ENCODE measurements at places on chromosomes 4 and X. TPM values are rescaled to one million over a fixed set of nuclear protein-coding genes. Genes with fewer than 3 reads are reported as not detected.

DNA sequence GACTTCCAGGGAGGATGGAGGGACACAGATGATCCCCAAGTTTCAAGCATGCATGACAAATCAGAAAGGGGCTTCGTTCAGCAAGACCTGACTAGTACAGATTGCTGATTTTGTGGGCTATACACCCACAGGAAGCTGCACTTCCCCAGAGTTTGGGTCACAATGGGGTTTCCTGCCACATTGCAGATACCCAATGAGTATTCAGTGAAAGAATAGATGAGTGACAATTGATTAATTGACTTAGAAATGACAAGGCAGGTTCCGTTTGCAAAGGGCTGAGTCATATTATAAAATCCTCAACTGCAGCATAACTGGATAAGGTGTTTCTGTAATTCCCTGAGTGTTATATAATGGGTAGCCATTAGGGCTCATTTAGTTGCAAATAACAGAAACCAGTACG, 146.6 kb upstream of the TBL1X start:
- no peak for DNase-seq

DNA sequence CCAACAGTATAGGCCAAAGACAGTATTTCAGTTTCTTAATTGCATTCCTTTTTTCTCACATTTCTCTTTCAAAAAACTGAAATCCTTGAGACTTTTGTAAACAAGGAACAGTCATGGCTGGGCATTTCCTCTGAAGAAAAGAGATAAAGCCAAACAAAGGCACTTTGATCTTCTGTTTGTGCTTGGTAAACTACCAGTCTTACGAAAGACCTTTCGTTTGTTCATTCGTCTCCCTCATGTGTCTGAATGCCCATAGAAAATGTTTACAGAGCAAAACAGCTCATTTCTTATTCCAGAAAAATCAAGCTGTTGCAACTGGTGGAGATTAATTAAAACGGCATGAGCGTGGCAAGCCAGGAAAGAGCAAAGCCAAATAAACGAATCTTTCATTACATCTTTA, 178.0 kb downstream of the GASK1B start:
- no peak for DNase-seq

GRCh38 chrX:20829665-20830491, 544.3 kb upstream of the CNKSR2 start:
- DNase-seq = no peak

DNA sequence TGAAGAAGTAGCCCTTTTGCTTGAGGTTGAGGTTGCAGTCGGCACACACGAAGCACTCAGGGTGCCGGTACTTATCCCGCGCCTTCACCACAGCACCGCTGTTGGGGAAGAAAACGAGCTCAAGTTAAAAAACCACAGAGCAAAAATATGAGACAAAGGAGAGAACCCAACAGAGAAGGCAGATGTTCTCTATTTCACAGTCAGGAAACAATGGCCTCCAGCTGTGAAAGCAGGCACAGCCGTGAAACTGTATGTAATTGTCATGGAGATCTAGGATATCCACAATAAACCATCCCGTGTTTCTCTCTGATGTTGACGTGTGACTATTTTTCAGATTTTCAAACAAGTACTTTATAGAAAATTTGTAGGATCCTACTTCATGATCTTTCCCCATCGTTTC, 30.9 kb upstream of the CCDC110 start:
- no peak for DNase-seq

DNA sequence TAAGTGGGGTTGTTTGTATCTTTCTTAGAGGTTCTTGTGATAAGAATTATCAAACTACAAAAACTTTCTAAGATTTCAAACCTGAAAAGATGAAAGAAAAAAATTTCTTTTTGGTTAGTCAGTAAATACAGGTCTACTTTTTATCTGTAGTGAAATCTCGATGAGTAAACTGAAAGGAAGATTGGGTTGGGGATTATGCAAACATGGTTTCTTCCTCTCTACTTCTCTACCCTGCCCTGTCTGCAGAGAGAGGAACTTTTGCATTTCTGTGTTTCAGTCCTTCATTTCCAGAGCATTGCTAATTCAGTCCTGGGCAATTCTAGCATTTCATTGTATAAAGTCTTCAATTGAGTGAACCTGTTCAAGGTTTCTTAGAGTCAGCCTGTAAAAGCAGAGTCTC, 51.6 kb upstream of the IL2 start:
- DNase-seq = no peak

DNA sequence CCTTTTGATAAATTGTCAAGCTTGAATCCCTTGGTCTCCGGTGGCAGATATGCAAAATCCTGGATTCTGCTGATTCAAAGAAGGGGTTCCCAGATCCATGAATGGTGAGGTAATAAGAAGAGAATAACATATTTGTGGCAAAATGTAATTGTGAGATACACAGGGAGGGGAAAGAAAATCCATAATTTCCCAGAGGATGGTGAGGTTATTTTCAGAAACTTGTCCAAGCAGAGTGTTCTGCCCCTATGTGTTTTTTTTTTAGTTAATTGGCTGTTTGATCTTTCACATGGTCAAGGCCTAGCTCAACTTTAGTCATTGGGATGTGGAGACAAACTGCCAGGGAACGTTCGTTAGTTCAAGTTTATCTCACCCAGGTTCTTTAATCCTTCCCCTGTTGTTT, 408.8 kb downstream of the MAPK10 start:
- DNase-seq = no peak

GRCh38 chrX:100070334-100070849, 339.7 kb downstream of the PCDH19 start:
- no peak for DNase-seq

GRCh38 chr4:3473181-3473950, 10.3 kb downstream of the DOK7 start:
- DNase-seq = no peak

The APOO gene
- total RNA-seq = 29.7 TPM

The SSX1 gene
- 0.23 TPM for total RNA-seq

The SLC49A3 gene
- total RNA-seq = 0.79 TPM

The PDLIM5 gene
- total RNA-seq = 25.7 TPM
